Hematopoietic multipotent progenitor cell treated with erythropoietin and hydrocortisone succinate and interleukin-3 and kit ligand, for 15 days (in vitro differentiated cells): ENCODE measurements at places on chromosomes 3 and 15.

- DNase-seq = no peak
Observed at GRCh38 chr3:149371001-149371722, 6.3 kb downstream of the TM4SF1 start.

DNA sequence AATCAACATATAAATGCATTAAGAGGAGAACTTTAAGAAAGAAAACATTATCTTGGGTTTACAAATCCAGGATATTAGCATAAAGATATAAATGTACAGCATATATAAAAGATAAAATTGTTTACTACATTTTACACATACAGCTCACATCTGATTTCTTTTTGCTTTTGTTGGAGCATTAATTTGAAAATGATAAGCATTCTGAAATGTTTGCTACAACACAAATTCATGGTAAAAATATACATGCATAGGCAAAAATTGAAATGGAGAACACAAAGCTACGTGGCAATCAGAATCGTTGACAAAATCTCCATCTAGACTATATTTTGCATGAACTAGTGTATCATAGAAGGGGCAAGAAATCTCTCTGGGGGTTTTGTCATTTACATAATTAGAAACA, 159.1 kb downstream of the TIGIT start:
- no peak for DNase-seq

- no peak for DNase-seq
Observed at GRCh38 chr15:40313531-40314398, 6.0 kb upstream of the PLCB2 start.

GRCh38 chr3:61648481-61648880, 87.1 kb downstream of the PTPRG start:
- no peak for DNase-seq

DNA sequence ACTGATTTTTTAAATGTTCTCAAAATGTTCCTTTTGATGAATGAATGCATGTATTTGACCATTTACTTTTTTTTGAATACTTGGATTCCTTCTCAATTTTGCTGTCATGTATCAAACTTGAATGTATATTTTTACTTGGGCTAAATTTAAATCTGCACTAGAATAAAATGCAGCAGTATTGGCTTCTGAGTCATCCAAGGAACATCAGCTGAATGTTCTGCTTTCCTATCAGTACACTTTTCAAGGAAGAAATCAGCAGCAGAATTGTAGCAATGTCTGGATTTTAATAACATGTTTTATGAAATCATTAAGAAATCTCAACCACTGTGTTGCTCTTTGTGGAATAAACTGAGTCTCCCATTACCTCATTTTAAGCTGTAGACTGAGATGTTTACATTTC, 57.0 kb upstream of the COL6A6 start:
- DNase-seq = no peak

DNA sequence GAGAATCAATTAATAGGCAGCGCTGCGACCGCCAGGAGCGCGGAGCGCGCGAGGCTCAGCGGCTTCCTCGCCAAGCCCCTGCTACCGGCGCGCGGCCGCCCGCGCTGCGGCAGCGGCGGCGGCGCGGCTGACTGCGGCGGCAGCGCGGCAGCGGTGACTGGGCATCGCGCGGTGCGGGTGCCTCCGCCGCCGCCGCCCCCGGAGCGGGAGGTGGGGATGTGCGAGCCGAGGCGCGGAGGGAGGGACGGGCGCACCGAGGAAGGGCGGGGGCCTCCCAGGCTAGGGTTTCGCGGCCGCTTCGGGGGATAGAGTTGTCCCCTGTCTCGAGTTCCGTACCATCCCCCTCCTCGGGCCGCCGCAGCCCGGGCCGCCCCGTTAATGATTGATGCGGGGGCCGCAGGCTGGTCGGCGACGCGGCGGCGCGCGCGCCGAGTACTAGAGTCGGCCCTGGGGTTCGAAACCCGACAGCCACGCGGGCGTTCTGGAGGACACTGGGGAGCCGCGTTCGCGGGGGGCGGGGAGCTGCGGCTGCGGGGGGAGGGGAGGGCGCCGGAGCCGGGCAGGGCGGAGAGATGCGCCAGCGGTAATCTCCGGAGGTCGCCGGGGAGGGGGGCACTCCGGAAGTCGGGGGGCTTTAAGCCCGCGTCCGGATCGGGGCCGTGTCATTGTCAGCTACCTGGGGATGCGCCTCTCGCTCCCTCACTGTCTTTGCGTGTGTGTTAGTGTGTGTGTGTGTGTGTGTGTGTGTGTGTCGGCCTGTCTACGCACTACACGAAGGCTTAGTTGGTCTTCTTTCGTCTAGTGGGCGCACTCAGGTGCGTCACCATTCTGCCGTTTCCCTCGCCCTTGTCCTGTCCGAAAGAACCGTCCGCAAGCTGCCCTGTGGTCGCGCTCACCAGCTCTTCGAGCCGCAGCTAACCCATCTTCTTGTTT, at the start of gene PAQR9:
Gene PAQR9, minus strand, starts transcription at position 159 of the 933 bp plus-strand sequence. CDS start 338 bp downstream, outside the sequence.
- DNase-seq = peak; percentile 75

DNA sequence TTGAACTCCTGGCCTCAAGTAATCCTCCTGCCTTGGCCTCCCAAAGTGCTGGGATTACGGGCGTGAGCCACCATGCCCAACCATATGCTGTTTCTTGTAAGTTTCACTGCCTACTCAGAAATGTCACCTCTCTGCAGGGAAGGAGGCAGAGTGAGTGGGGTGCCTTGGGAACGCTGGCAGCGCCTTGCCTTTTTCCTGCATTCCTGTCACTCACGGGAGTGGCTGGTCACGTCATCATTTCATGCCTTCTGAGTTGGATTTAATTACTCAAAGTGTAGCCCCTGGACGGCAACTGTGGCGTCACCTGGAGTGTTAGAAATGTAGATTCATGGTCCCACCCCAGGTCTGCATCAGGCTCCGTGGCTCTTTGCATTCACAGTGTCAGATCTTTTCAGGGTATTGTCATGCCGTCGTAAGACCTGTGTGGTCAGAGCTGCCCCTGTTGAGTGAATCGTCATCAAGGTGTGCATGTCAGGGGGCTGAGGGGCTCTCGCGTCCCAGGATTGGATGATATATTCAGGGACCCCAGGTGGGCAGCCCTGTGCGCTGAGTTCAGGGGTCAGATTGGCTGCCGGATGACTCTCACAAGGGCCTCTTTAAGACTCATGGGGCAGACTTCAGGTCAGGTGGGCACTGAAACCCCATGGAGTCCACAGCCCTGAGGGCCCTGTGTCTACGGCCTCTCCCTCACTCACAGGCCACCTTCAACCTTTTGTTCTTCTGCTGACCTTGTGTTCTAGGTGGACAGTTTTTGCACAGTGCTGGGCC, 65.9 kb upstream of the KLHL25 start:
- no peak for DNase-seq

- DNase-seq = no peak
Observed at GRCh38 chr15:89820666-89821611, 6.3 kb upstream of the ANPEP start.

- no peak for DNase-seq
Observed at GRCh38 chr3:50627407-50628051, 10.6 kb downstream of the MAPKAPK3 start.

DNA sequence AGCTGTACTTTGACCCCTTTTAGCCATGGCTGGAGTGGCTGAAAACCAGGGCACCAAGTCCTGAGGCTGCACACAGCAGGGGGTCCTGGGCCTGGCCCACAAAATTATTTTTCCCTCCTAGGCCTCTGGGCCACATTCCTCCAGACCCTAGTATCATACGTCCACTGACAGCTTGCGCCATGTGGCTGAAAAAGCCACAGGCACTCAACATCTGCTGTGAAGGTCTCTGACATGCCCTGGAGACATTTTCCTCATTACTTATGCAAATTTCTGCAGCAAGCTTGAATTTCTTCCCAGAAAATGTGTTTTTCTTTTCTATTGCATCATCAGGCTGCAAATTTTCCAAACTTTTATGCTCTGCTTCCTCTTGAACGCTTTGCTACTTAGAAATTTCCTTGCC, 239.0 kb downstream of the SQOR start:
- DNase-seq = no peak

DNA sequence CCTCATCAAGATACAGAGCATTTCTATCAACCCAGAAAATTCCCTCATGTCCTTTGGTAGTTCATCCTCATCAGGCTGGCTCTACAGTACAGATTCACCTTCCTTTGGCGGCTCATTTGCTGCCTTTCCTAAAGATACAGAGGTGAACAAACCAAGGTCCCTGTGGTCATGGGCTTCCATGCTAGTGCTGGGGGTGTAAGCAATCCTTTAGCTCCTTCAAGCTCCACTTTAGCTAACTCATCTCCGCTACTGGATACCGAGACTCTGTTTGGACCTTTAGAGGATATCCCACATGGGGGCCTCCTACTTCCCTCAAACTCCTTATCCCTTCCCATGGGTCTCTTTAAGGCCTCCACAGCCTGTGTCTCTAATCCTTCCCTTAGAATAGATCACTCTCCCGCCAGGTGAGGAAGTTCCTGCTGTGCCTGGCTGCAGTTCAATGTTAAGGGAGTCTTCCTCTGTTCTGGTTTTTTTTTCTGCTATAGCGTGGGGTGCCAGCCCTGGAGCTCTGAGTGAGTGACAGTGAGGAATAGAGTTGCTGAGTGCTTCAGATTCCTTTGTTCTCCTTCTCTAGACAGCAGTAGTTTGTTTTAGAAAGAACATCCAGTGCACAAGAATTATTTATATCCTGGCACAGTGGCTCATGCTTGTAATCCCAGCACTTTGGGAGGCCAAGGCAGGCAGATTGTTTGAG, 30.7 kb downstream of the CLEC3B start:
- no peak for DNase-seq

DNA sequence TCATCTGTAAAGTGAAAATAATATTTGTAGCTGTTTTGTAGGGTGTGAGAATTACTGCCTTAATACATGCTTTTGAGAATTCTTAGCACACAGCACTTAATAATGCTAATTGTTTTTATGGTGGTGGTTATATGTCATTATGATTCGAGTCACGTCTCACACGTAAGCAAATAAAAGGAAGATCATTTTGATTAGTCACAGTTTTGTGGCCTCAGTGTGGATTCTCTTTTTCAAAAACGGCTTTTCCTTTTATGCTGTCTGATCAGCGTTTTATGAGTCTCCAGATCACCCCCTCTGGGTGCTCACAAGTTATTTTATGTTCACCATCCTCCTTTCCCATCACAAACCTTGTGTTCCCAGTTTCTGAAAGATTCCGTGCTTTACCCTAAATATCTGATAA, 255.6 kb upstream of the CNTN4 start:
- DNase-seq = no peak

- peak; percentile 94 for DNase-seq
Observed at GRCh38 chr3:48663489-48664312, 1.0 kb upstream of the CELSR3 start.

DNA sequence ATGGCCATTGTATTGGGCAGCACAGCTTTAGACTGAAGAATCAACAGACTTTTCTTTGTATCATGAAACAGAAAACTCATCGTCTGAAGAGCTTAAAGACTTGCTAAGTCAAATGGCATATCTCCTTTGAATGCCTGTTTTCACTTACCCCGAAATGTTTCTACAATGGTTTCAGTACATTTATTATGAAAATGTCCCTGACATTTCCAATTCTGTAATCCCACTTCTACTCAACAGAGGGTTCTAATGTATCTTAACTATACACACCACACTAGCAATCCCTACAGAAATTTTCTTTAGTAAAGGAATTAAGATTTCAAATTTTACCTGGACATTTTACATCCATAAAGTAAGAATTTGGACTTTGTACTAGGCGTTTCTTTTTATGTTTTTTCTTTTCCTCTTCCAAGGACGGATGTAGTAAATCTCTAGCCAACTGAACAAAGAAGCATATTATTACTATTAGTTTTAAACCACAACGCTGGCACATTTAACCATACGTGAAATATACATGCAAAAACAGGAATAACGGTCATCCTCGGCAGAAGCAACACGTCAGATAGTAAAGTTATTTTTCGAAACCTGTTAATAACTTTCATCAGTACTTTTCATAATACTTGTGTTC, 1.1 kb downstream of the RPS27L start:
- DNase-seq = peak; percentile 25

DNA sequence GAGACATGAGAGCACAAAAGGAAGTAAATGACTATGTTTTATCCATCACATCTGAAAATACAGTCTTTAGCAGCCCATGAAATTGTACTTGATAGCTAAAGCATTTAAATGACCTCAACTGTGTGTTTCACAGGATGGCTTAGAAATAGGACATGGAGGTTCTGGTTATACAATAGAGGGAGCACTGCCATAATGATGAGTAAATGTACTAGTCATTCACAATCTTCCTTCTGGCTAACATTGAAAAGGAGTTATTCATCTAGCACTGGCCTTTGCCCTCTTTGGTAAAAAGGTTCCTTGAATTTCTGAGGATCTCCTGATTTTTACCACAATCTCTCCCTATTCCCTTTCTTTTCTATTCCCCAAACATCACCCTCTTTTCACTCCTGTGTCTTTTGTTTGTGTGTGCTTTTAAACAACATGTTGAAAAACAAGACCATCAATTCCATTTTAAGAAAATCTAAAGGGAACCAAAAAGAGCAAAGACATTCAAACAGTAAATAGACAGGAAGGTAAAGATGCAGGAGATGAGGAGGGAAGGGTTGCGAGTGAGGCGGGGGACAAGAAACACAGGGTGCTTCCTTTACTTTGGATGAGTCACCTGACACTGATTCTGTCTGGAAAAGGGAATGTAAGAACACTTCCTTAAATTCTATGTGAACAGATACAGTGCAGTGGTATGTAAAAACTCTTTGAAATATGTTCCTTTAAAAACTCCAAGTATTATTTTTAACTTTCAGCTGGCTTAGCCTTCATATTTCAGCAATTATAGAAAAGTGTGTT, 619.0 kb downstream of the MECOM start:
- no peak for DNase-seq

DNA sequence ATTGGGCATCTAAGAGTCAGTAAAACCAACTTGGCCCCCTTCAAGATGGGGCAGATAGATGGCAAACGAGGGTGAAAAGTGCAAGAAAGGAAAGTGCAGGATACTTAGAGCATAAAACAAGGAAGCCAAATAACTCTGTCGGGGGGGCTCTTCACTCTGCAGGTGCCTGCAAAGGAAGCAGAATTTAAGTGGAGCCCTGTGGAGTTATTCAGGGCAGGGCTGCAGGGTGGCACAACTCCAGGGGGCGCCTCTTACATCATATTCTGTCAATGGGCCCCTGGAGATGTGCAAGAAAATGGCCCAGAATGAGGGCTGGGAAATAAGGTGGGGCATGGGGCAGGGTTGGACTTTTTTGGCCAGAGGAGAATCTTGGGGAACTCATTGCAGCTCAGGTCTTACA, 69.7 kb downstream of the CD47 start:
- DNase-seq = no peak

DNA sequence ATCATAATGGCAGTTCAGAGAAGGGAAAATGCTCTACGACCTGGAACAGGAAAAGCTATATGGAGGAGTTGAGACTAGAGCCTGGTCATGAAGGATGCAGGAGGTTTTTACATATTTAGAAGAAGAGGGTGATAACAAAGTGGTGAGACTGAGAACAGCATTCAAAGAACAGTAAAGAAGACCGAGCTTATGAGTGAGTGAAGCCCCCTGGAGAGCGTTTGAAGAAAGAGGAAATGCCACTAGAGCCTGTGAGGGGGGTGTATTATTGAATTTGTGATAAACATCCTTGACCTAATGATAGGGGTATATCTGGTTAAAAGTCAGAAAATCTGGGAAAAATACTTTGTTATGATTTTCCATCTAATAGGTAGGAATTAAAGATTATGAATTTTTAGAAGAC, 4.2 kb downstream of the PARP9 start:
- no peak for DNase-seq
